ENCODE measurements at places on chromosomes 7 and 10.

DNA sequence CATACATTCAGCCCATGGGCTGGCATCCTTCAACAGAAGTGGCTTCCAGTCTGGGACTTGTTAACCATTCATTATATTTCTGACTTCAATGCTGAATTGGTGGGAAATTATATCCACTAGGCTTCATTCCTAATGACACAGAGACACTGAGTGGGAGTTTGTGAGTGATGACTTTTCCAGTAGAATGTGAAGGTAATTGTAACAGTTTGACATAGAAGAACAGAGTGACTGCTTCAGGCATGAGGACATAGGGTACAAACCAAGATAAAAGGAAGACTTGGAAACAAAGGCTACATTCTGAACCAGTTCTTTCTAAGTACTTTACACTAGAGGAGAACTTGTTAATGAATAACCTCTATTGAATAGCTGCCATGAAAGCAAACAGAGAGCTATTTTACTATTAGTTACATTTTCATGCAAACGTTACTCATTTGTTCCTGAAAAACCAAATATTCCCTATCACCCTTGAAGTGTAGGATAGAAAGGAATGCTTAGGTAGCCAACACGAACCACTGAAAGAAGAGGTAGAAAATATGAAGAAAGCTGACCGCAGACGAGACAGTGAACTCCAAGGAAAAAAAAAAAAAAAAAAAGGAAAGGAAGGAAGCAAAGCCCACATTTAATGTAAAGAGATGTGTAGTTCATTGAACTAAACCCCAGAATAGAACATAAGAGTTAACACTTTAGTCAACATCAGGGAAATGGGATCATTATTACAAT lies 237.0 kb upstream of the SEMA3C start:
- DNase-seq, result no peak

GRCh38 chr10:106440355-106440754 lies 724.2 kb downstream of the SORCS1 start:
- no peak for DNase-seq

GRCh38 chr7:29547421-29547820 lies 16.2 kb upstream of the PRR15 start:
- no peak for DNase-seq

- DNase-seq, result no peak
Measured at GRCh38 chr7:150396426-150396825, 17.3 kb downstream of the ZNF775 start.

DNA sequence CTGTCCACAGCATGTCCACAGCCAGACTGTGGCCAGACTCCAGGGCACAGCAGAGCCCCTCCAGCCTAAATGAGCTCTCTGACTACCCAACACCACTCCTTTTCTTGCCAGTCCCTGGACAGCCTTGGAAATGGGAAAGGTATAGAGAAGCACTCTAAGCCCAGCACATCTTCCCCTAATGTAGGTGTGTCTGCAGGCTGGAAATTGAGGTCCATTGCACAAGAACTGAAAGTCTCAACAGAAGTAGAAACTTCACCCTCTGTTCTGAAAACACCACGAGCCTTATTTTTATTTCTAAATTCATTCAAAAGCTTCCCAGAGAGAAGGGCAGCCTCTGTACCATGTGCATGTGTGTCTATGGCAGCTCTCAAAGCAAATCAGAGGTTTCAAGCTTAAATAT lies 3.7 kb upstream of the KCNMA1 start:
- no peak for DNase-seq

GRCh38 chr10:108039821-108040584 lies 875.5 kb upstream of the SORCS1 start:
- no peak for DNase-seq

DNA sequence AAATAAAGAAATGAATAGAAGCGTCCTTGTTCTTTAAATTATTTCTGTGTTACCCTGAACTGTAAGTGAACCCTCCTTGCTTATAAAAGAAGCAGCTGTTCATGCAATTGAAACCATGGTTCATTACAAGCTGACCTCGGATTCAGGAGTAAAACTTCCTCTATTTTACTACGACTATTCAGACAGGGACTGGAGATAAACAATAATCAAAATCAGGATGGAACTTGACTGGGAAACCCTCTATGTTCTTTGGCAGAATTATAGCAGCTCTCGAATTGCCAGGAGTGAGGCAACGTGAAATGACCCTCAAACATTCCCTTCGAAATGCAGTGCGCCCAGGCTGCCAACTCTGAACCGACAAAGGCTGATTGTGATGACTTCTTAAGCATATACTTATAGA lies 172.1 kb downstream of the CYP26A1 start:
- no peak for DNase-seq

- no peak for DNase-seq
Measured at GRCh38 chr10:21726601-21727225, 192.7 kb downstream of the MLLT10 start.

DNA sequence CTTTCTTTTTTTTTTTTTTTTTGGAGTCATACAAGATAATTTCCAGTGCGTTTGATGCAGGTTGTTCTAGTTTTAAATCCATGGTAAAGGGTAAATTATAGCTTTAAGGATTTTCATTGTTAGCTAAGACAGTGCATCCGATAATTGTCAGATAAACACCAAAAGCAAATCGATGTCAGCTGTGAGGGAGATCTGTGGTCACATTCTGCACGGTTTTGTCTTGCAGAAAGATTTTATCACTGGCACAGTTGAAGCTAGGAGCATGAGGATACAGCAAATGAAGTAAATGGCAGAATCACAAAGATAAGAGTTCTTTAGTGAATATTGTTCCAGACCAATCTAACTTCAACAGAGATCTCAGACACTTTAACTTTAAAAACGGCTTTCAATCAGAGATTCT lies 648.8 kb upstream of the COBL start:
- no peak for DNase-seq

GRCh38 chr7:73822319-73823173 lies 8.2 kb upstream of the CLDN4 start:
- no peak for DNase-seq

DNA sequence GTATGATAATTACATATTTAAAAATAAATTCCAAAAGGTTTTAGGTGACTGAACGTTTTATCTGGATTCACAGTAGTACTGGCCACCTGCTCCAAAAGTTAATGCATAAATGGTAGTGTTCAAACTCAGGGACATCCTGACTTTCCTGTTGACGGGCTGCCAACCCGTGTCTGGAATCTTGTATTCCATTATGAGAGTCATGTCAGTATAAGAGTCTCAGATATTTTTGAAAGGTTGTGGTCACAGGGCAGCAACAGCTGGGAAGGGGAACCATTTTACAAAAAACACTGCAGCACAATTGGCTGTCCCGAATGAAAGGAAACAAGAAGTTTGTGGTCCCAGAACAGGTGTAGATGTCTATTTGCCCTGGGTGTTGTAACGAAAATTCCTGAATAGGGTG lies 2.8 kb downstream of the TDRD1 start:
- DNase-seq, result no peak

- no peak for DNase-seq
Measured at GRCh38 chr10:5951721-5952407, 25.5 kb downstream of the IL15RA start.

DNA sequence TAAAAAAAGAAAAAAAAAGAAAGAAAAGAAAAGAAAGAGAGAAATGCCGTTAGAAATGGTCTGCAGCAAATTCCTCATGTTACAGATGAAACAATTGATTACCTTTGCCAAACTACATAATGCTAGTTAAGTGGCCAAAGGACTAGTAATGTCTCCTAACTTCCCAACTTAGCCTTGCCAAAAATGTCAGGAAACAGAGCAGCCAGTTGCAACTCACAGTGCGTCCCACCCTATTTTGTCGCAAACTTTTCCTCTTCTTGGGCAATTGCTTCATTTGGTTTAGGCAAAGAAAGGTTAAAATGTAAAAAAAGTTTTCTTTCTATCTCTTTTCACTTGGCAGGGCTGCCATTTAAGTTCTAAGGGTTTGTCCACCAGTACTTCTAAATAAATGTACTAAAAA lies 53.1 kb downstream of the APBB1IP start:
- no peak for DNase-seq

- no peak for DNase-seq
Measured at GRCh38 chr7:79320741-79321473, 132.6 kb downstream of the MAGI2 start.

GRCh38 chr7:119197172-119197876 lies 972.8 kb downstream of the ANKRD7 start:
- DNase-seq, result no peak

GRCh38 chr7:48274662-48275061 lies 103.4 kb downstream of the ABCA13 start:
- no peak for DNase-seq

- no peak for DNase-seq
Measured at GRCh38 chr10:63064706-63065105, 68.4 kb upstream of the NRBF2 start.

DNA sequence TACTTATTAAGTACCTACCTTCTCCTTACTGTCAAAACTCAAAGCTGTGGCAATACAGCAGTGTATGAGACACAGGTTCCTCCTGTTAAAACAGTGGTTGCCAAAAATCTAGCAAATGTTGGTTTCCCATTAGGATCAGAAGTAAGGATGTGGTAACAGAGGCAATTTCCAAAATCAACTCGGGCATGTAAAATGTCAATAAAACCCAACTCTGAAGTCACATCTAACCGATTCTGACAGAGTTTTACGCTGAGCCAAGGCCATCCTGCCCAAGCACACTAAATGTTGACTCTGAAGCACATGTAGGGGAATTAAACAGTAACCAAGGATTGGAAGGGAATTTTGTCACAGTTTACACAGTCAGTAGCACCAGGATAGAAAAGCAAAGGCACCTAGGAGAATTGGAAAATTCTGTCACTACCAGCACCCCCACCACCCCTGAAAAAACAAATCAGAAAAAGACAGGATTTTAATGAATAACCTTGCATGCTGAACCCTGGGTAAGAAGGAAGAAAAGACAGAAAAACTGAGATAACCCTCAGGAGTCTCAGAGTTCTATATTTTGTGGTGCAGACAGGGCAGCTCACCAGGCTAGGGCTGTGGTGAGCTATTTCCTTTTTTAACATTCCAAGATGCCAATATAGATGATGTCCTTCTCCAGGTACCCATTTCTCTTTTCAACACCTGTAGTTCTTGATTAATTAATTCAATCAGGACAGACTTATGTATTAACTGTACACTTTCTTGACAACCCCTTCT lies 119.5 kb downstream of the DOCK4 start:
- no peak for DNase-seq

GRCh38 chr7:27212497-27213432 lies 12.9 kb upstream of the HOXA13 start:
- DNase-seq, result no peak

GRCh38 chr10:61157182-61157581 lies 213.2 kb upstream of the RHOBTB1 start:
- DNase-seq, result no peak

- DNase-seq, result no peak
Measured at GRCh38 chr10:71440506-71441035, 43.9 kb downstream of the CDH23 start.

- DNase-seq, result no peak
Measured at GRCh38 chr7:116575853-116576252, 51.0 kb downstream of the CAV1 start.

- no peak for DNase-seq
Measured at GRCh38 chr7:2059964-2060700, 172.6 kb downstream of the MAD1L1 start.

GRCh38 chr10:5971315-5971832 lies 6.0 kb downstream of the IL15RA start:
- DNase-seq, result no peak

DNA sequence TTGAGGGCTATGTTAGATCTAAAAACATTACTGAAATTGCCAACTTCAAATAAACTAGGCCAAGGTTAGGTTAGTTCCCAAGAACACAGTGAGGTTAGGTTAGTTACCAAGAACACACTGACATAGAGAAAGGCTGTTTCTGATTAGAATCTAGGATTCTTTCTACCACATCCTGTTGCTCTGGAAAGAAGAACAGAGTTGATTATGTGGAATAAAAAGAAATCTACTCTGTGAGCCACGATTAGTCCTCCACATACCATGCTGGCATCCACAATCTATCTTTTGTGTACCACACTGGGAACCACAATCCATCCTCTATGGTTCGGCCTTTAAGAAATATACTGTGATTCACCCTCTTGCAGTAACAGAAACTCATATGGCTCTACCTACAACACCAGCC lies 91.4 kb downstream of the LRRTM3 start:
- no peak for DNase-seq
